NCI-H460 (cell line): ENCODE measurements at places on chromosomes 16 and 17. TPM values are rescaled to one million over a fixed set of nuclear protein-coding genes. Genes with fewer than 3 reads are reported as not detected.

- no peak for DNase-seq
These were observed 524 bp downstream of the STRADA start for GRCh38 chr17:63741143-63741407.

DNA sequence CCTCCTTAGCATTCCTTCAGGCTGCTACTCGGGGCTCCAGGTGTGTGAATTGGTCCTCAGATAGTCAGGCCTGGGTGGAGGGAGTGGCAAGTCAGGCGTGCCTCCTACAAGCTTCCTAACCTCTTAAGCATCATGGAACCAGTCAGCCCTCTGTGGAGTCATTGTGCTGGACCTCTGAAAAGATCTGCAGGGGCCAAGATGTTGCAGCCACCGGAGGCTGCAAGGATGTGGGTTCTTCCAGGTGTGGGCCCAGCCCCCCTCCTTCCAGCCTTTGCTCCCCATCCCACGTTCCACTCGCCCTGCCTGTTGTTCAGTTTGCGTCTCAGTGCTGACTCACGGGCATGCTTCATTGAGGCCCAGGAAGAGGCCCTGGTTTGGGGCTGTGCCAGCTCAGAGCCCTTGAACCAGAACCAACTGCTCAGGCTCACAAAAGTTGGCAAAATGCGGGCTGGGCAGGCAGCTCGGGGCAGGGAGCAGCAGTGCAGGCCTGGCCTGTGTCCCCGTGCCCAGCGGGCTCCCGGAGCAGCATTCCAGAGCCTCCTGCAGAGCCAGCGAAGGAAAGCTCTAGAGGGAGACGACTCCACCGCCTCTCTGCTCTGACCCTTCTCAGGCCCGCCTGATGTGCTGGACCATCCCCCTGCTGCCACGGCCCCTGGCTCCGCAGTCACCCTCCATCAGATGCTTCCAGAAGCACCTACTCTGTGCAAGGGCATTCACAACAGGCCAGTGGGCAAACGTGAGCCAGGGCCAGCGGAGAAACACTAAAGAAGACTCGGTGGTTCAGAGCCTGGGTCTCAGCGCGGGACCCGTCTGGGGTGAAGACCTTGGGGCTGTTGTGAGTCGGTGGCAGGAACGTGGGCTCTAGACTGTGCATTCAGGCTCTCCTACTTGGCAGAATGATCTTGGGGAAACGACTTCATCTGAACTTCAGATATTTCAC, 7.5 kb downstream of the LDHD start:
- peak; percentile 60 for DNase-seq

- no peak for DNase-seq
These were observed 46.9 kb upstream of the TMEM132E start for GRCh38 chr17:34532281-34533065.

DNA sequence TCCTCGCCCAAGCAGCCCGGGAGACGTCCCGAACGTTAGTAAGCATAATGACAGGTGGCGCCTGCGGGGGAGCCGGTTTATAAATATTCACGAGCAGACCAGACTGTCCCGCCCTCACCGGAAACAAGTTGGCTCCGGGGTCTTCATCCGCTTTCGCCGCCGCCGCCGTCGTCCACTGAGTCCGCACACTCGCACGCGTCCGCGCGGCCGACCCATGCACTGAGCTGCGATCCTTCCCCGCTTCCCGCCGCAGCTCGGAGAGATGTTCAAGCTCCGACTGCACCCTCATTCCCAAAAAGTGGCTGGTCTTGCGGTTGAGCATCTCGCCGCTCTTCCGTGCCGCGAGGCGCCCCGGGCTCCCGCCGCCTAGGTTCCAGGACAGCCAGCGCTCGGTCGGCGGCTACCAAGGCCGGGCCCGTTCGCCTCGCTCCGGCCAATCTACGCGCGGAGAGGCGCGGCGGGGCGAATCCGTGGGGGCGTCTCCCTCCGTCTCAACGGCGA, 385 bp downstream of the CFAP119 start:
- no peak for DNase-seq

DNA sequence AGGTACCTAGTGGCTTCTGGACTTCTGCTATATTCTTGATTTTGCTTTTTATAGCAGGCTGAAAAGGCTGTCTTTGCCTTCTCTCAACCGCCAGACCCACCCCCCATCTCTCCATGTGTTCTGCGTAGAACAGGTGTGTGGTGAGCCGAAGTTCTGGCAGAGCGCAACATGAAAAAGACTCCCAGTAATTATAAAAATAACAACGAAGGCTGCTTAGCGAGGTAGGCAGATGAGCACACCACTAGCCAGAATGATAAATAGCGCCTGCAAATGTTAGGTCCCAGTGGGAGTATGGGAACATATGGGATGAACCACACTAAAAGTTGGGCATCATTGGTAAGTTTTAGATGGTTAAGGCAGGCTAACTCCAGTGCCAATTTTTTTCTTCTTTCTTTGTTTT, 14.0 kb upstream of the RBFOX1 start:
- DNase-seq: no peak

- no peak for DNase-seq
These were observed 3.8 kb upstream of the NPB start for GRCh38 chr17:81898029-81898866.

DNA sequence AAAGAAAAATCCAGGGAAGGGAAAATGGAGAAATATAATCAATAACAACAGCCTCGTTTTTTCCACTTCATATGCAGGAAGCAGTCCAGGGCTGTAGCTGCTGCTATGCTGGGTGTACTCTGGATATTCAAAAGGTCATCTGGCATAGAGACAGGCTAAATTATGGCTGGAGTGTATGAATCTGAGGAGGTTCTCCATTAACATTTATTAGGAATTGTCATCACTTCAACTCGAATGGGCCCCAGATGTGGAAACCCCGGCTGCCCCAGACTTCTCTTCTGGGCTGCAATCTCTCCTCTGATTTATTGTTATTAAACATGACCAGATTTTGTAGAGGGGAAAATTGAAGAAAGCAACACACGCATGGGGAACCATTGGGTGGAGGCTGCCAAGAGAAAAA, 33.5 kb upstream of the SKAP1 start:
- no peak for DNase-seq

GRCh38 chr16:67927131-67927941, 4.3 kb downstream of the CTRL start:
- no peak for DNase-seq

DNA sequence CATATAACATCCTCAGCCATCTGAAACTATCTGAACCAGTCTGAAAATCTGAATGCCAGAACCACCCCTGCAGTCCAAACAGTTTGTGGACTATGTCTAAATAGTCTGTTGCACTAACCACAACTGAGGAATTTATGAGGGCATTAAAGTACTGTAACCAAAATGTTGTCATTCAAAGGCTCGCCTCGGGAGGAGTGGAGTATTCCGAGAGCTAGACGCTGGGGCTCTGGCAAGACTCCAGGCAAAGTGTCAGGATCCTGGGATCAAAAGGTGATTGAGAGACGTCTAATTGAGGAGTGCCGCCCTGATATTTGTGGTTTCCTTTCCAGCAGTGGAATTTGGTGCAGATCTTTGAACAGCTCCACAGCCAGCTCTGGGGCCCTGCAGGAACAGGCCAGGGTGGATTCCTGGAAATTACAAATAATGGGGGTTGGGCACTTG, 142.9 kb upstream of the MYOCD start:
- no peak for DNase-seq

Gene SNX20
- total RNA-seq: not detected in 2 replicates

Gene NF1
- 30.3 and 33.6 TPM in 2 replicates for total RNA-seq

Gene RAC3
- total RNA-seq: 19.0 and 25.5 TPM in 2 replicates
